ENCODE measurements at places on chromosomes 12 and 14.

- DNase-seq, result no peak
Measured at GRCh38 chr14:56657604-56658003, 78.0 kb downstream of the TMEM260 start.

DNA sequence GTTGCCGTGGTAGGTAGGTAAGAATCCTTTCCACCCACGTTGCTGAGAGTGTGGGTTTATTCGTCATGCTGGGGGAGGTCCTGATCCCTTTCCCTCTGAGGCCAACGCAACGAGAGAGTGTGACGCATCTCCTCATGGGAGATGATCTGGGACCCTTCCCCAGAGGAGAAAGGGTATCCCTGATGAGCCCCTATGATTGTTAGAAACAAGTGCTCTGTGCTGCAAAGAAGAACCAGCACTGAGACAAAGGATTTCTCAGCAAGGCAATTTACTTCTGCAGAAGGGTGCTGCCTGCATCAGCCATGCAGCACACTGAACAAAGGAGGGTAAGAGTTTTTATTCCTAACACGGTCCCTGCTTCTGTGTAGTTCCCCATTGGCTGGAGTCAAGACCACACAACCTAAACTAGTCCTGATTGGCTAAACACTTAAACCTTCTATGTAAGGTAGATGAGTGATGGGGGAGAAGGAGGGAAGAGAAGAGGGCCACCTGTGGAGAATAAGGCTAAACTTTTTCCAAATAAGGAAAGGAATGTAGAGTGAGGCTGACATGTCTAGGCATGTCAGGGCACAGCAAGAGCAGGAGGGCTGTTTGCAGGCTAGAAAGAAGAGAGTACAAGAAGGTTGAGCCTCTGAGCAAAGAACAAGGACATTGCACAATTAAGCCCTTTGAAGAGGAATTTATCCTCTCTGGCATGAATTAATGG is 21.3 kb downstream of the CLEC2A start:
- DNase-seq, result no peak

- DNase-seq, result no peak
Measured at GRCh38 chr12:14993537-14994266, 20.9 kb downstream of the PDE6H start.

- no peak for DNase-seq
Measured at GRCh38 chr14:71523630-71524319, 408.5 kb upstream of the RGS6 start.

DNA sequence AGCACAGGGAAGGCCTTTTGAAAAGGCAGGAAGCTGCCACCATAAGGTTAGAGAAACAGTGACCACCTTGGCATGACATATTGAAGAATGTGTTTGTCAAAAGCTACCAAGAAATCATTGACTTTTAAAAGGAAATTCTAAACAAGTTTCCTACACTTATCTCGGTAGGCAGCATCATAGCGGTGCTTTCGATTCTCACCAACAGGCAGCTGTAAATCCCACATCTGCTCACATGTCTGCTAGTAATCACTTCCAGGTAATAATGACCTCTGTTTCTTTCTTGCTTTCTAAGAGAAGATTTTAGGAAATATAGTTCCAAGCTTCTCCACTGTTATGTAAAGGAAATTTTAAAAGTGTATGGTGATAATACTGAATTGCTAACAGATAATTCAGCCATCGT is 821.1 kb upstream of the FOXG1 start:
- no peak for DNase-seq

- DNase-seq, result peak; percentile 33
Measured at GRCh38 chr12:111405859-111406473, at the start of gene SH2B3. Gene SH2B3, plus strand, starts transcription at chr12:111405923. Its CDS starts 12,223 bp downstream, at chr12:111418146.

DNA sequence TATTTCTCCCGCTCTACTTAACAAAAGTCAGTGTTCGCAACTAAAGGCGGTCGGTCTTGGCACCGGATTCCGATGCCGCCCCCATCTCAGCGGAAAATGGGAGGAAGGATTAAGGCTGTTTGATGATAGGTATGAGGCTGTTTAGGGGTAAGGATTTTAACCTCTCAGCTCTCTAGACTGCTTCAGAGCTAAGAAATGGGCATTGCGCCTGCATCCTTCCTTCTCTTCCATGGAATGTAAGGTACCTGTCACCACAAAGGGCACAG is 1.4 kb downstream of the COCH start:
- no peak for DNase-seq

DNA sequence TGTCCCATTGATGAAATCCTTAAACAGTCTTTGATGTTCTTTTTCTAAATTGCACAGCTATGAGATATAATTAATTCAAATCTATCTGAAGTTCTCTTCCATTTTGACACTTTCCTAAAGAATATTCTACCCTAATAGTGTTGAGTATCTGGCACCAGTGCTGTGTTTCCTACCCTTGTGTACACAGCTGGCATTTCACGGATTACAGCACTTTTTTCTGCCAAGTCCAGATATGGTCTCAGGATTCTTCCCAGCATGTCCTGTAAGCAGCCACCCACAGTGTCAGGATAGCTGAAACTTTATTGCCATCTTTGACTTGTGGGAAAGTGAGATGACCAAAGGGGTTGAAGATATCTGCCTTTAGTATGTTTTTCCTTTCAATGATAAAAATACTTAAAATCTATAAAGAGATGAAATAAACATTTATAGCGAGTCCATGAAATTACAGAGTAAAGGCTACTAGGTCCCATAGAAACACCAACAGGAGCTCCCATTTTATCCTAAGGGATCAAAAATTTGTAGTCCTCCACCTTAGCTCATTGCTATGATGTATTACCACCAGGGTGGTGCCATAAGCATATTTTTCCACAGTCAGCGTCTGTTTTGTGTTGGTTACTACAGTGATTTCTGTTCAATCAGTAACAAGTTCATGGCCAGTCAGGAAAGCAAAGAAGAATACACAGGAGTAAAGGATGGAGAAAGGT is 96.7 kb downstream of the TRHDE start:
- no peak for DNase-seq

- DNase-seq, result no peak
Measured at GRCh38 chr14:73492670-73493069, 1.9 kb downstream of the RIOX1 start.
